GM12891 (cell line): ENCODE measurements at places on chromosomes 3 and 15.

DNA sequence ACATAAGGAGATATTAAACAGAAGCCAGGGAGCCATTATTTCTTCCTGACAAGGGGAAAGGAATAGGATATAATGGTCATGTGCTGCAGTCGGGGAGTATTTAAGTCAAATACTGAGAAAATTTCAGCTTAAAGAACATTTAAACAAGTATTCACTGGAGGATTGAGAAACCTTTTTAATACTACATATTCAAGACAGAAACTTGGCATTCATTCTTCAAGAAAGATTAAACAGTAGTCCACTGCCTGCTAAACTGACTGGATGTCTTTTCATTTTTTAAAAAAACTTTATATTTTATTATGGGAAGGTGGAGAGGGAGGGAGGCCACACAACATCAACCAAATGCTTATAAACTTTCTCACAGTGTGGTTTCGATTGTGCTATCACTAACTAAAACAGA is 107.4 kb upstream of the CBLB start:
- DNase-seq, result no peak

DNA sequence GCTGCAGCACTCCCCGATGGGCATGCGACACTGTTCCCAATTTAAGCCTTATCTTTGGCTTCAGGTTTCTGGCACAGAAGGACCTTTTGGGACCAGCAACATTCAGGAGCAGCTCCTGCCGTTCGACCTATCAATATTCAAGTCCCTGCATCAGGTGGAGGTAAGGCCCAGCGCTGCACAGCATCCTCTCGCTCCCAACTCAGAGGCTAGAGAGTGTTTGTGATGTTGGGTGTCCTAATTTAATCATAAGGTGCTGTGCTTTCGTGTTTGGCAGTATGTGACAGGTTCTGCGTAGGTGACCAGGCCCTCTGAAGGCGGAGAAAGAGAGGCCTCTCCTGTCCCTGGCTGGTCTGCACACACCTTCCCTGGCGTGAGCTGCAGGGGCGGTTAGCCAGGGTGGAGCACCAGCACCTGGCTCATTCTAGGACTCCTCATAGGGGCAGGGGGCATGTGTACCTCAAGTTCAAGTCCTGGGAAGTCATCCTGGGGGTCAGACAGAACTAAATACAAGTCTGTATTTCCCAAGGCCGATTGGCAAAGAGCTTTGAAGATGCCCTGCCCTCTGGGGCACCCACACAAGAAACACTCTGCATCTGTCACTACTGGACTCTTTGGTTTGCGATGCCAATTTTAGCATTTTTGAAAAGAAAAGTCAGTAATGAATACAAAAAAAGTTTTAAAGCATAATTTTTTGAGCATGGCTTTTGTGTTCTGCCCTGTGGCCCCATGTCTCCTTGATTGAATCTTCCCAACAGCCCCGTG is 17.0 kb downstream of the NISCH start:
- DNase-seq, result no peak

- no peak for DNase-seq
Observed at GRCh38 chr3:173351886-173352285, 45.7 kb upstream of the NLGN1 start.

GRCh38 chr3:151351648-151352047 is 22.3 kb upstream of the P2RY13 start:
- no peak for DNase-seq
